Suppressor macrophage (primary cell): ENCODE measurements at places on chromosomes 12 and 14.
A peak's percentile ranks its signal among the peaks of the same experiment; 100 is the strongest.

DNA sequence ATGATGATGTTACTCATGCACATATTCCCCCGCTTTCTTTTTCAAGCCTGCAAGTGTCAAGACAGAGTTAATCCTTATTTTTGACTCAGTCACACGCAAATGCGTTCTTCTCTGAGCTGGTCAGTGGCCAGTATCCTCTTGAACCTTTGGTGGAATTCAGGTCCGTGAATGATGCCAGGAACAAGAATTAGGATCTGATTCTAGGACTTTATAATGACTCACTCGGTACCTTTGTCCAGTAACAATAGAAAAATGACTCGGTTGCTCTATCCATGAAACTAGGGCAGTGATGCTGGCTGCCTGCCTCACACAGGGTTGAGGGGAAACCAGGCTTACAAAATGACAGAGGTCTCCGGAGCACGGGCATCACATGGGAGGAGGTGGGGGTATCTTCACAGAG, 185.8 kb upstream of the NUDT4 start:
- no peak for DNase-seq

DNA sequence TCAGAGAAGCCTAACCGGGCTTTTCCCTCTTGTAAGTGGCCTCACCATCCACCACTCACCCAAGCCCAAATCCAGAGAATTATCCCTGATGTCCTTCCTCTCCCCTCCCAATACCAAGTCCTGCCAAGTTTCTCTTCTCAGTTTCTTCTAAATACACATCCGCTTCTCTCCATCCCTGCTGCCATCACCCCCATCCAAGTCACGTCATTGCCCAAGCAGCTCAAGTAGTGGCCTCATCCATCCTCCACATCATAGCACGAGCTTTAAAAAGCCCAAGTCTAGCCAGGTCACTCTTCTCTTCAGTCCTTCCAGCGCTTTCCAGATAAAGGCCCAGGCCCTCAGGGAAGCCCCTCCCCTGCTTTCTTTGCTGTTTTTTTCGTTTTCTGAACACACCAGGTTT, 25.4 kb downstream of the IL31 start:
- DNase-seq: peak; percentile 7

DNA sequence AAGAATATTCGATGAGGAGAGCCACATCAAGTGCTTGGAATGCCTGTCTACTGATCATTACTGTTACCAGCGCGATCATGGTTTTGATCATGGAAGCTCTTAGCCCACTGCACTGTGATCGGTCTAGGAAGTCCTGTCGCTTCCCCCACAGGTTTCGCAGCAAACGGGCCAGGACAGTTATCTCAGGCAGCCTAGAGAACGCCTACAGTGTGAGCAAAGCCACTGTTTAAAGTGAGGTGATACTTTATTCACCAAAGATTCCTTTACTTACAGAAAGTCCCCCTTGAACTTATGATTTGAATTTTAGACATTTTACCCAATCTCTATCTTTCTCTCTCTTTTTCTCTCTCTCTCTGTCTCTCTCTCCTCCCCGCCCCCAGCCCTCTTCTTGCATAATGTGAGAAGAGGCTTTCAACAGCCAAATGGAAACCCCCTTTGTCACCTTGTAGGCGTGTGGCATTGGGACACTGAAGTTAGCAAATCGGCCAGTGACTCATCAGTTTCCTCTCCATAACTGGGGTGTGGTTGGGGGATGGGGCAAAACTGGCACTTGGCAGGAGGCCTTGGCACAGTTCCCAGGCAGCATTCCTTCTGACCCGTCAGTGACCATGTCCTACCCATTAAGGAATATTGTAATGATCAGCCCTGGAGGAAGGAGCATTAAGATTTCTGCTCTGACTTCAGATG, 214.8 kb downstream of the CHST11 start:
- DNase-seq: peak; percentile 95

- DNase-seq: no peak
Observed at GRCh38 chr14:70108419-70108818, 80.3 kb downstream of the SLC8A3 start.

GRCh38 chr12:6391013-6391412, 7.1 kb downstream of the LTBR start:
- no peak for DNase-seq
